Thymus (tissue), 14 donors: ENCODE measurements at places on chromosomes 6 and 20. TPM values are rescaled to one million over a fixed set of nuclear protein-coding genes. Genes with fewer than 3 reads are reported as not detected.

GRCh38 chr6:4797587-4797986 is 21.4 kb downstream of the CDYL start:
- no peak overlapping the region for H3K27ac ChIP-seq
- H3K36me3 ChIP-seq = no peaks in the 10 kb centered on the region
- no peaks in the 10 kb centered on the region for H3K27me3 ChIP-seq
- peaks cover 7% of the 10 kb centered on the region for H3K4me1 ChIP-seq
- no peak for DNase-seq

DNA sequence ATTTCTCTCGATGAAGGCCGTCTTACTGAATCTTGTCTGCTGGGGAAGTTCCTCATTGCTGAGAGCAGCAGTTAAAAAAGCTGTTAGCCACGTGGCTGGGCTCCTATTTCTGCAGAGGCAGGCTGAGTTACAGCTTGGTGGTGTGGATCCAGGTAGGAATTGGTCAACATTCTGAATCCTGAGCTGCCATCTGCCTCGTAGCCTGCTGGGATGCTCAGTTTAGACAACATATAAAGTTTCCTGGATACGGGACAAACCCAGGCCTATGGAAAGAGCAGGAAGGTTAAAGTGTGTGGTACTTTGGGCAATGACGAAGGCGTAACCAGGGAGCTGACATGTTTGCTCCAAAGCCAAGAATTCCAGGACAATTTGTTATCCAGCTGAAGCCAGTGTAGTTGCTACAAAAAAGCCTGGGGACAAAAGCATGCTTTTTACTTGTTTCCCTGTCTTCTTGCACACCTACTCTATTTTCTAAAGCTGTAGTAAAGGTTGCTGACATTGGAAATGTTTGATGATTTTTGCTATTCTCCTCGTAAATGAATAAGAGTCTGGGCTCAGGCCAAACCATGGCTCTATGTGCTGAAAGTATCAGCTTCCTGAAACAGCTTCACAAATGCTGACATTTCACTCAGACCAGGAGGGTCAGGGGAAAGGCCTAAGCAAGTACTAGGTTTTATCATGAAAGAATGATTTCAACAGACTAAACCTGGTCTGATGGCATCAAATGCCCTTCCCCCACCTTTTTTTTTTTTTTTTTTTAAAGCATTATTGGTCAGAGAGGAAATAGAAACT is 12.4 kb upstream of the MYLK2 start:
- DNase-seq = no peak
- H3K36me3 ChIP-seq = peaks cover 58% of the 10 kb centered on the region
- no peak overlapping the region for H3K27ac ChIP-seq
- H3K4me3 ChIP-seq = no peak overlapping the region

DNA sequence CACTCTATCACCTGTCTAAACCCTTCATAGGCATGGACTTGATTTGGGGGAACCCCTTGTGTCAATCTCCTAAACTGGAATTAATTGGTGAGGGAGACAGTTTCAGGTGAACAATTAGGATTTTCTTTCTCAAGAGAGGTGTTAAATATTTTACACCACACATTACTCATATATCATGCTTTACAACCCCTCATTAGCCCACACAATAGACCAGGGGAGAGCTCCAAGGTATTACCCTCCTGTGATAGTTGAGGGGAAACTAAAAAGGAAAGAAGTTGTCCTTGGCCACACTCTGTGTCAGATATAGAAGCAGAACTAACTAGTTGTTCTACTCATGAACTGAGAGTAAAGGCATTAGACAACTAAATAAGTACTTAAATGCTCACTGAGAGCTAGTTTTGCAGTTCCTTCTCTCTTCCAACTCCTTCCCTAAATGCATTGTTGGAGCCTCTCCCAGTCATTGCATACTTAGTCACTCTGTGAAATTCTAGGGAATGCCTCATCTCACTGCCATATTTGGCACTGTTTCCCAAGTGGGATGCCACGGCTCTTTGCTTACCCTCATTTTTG is 183.7 kb upstream of the CEP162 start:
- no peaks in the 10 kb centered on the region for H3K4me1 ChIP-seq
- no peak overlapping the region for H3K4me3 ChIP-seq
- H3K27me3 ChIP-seq = no peaks in the 10 kb centered on the region
- no peaks in the 10 kb centered on the region for H3K36me3 ChIP-seq
- DNase-seq = no peak

Gene DTNBP1
- 29.7 TPM for polyA plus RNA-seq

Gene TBCC
- polyA plus RNA-seq = 64.5 TPM

Gene ALDH5A1
- polyA plus RNA-seq = 13.4 TPM

DNA sequence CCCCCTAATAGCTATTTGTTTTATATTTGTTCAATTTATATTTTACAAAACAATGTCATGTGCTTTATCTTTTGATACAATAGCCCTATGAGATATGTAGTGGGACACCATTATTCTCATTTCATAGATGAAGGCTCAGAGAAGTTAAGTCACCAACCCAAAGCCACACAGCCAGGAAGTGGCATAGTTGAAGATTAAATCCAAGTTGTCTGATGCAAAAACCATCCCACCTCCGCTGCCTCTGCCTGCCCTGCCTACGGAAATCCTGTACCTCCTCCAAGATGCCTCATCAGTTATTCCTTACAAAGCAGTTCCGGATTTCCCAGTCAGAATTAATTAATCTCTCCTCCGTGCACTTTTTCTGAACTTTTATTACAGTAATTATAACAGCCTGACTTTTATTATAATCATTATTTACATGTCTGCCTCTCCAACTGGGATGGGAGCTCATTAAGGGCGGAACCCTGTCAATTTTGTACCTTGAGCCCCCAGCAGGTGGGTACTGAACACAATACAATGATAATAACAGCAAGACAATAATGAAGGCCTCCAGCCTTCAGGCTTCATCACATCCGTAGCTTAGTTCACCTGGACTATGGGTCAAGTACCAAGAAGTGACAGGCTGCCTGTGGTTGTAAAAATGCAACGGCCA is 54.7 kb downstream of the LRFN2 start:
- no peaks in the 10 kb centered on the region for H3K4me1 ChIP-seq
- H3K36me3 ChIP-seq = no peaks in the 10 kb centered on the region
- H3K27ac ChIP-seq = no peak overlapping the region
- H3K27me3 ChIP-seq = no peaks in the 10 kb centered on the region

Gene SLC24A3
- 2.1 TPM for polyA plus RNA-seq

DNA sequence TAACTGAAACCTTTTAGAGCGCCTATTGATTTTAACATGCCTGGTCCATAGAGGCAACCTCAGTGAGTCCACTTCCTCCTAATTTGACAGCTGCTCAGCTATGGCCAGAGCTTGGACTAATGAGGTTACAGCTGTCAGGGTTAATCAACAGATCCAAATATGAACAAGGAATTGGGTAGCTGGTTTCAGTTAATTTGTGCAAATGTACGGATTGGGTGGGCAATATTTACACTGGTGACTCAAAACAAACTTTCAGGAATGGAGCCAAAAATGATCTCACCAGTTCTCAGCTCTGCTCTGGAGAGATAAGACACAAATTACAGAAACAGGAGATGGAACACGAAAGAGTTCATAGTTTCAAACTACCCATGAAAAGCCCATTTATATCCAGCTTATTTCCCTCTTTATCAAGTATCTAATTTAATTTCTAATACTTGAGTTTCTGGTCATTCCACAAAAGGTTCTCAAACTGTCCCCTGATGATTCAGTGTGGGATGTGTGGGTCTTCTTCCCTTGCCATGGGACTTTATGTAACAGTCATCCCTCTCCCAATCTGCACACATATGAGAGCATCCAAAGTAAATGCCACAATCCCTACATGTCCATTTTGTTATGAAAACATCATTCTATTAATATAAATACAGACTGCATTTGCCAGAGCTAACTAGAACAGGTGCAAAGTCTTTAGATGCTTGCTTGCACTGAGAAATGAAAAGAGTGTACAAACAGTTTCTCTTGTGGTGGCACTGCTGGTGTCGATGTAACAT is 149.9 kb downstream of the RPS12 start:
- DNase-seq = no peak
- H3K36me3 ChIP-seq = no peaks in the 10 kb centered on the region
- no peaks in the 10 kb centered on the region for H3K4me1 ChIP-seq
- H3K4me3 ChIP-seq = no peak overlapping the region

Gene CD93
- polyA plus RNA-seq = 16.4 TPM

DNA sequence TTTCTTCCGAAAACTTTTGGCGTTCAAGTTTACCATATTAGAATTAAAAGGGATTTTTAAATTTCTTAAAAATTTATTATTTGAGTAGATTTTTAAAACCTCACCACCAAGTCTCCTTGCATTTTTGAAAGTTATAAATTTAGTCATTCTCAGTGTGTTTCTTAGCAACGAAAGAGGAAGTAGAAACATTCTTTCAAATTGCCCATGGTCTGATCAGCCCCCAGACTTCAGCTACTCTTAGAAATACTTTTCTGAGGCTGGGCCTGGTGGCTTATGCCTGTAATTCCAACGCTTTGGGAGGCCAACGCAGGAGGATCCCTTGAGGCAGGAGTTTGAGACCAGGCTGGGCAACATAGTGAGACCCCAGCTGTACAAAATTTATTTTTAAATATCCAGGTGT is 15.1 kb upstream of the RTF2 start:
- no peaks in the 10 kb centered on the region for H3K4me1 ChIP-seq
- DNase-seq = no peak
- no peak overlapping the region for H3K4me3 ChIP-seq
- H3K27ac ChIP-seq = no peak overlapping the region
- H3K27me3 ChIP-seq = no peaks in the 10 kb centered on the region
- H3K36me3 ChIP-seq = no peaks in the 10 kb centered on the region

Gene PACSIN1
- 1.2 TPM for polyA plus RNA-seq

DNA sequence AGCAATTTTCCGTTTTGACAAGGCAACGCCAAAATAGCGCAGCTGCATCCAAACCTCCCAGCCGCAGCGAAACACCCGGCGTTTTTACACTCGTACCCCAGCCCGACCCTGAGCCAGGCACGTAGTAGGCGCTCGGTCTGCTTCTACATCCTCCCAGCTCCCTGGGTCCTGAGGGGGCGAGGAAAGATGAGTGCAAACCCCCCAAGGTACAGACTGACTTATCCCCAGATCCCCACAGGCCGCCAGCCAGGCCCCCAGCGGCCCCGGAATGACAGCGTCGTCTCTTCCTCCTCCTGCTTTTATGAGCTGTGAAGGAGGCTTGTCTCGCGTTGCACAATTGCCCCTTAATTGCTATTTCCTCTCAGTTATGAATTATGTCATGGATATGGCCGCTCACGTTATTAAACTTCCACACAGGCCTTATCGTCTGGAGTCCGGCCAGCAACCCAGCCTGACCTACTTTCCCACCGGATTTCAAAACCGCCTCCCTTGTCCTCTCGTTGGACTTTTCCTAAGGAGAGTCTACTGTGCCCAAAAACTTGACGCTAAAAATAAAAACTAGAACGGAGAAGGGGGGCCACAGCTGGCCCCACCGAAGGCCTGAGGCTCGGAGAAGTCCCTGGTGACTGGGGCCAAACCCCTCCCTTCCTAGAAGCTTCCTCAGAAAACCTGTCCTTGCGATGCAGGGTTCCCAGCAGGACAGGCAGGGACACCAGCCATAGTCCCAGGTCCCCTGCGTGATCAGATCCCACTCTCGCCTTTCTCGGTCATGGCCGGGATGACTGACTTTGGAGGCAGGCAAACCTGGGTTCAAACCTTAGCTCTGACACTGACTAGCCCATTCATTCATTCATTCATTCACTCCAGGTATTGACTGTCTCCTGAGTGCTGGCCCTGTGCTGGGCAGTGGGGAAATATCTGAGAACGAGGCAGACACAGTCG is 130.9 kb upstream of the PTPN1 start:
- H3K4me1 ChIP-seq = peaks cover 8% of the 10 kb centered on the region
- H3K36me3 ChIP-seq = no peaks in the 10 kb centered on the region
- no peak overlapping the region for H3K4me3 ChIP-seq
- H3K27ac ChIP-seq = peak overlapping the region; percentile 17
- DNase-seq = no peak
- H3K27me3 ChIP-seq = no peaks in the 10 kb centered on the region

Gene SAPCD1
- polyA plus RNA-seq = 9.7 TPM

DNA sequence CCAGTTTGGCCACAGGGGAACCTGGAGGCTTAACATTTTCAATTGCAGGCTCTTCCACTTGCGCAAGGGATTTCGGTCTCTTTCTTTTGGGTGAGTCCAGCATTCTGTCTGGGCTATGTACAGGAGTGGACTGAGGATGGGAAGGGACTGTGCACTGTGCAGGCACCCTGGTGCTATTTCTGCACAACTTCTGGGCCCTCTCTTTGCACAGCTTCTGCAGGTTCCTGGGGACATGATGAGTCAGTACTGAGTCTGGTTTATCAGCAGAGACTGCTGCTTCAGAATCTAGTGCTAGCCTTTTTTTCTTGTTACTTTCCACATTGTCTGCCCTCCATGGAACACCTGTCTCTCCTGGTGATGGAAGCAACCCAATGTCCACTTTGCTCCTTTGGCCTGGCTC is 78.5 kb upstream of the ASF1A start:
- peaks cover 4% of the 10 kb centered on the region for H3K4me1 ChIP-seq
- H3K4me3 ChIP-seq = no peak overlapping the region
- H3K27me3 ChIP-seq = no peaks in the 10 kb centered on the region
- H3K27ac ChIP-seq = no peak overlapping the region

DNA sequence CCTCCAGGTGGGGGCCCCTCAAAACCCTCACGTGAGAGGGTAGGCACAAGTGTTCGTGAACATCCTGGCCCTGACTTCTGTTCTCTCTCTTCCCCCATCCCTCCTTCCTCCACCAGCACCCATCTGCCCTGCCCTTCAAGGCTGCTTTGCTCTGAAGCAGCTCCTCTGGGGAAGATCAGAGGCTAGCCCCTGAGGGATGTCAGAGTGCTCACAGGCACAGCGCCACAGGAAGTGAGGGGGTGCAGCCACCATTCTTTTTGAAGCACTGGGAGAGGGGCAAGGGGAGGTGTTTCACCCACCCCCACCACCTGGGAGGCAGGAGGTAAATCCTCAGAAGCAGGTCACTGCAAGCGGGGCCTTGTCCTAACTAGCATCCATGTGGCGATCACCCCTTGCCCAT is 11.4 kb downstream of the MOCS1 start:
- no peaks in the 10 kb centered on the region for H3K36me3 ChIP-seq
- peaks cover 26% of the 10 kb centered on the region for H3K4me1 ChIP-seq
- H3K27me3 ChIP-seq = no peaks in the 10 kb centered on the region
- peak; percentile 72 for DNase-seq
- no peak overlapping the region for H3K4me3 ChIP-seq
- peak overlapping the region; percentile 82 for H3K27ac ChIP-seq

GRCh38 chr20:24469116-24469893 is at the start of gene SYNDIG1:
Gene SYNDIG1 (plus strand): TSS chr20:24469629. CDS start chr20:24543098, 73,469 bp downstream.
- H3K27ac ChIP-seq = no peak within 1 kb of the TSS
- H3K36me3 ChIP-seq = no peaks in the 10 kb centered on the region
- H3K27me3 ChIP-seq = peaks cover 79% of the 10 kb centered on the region
- H3K4me1 ChIP-seq = peaks cover 16% of the 10 kb centered on the region

Gene FAM209B
- polyA plus RNA-seq = 3.3 TPM

Gene PRSS35
- polyA plus RNA-seq = 0.68 TPM

DNA sequence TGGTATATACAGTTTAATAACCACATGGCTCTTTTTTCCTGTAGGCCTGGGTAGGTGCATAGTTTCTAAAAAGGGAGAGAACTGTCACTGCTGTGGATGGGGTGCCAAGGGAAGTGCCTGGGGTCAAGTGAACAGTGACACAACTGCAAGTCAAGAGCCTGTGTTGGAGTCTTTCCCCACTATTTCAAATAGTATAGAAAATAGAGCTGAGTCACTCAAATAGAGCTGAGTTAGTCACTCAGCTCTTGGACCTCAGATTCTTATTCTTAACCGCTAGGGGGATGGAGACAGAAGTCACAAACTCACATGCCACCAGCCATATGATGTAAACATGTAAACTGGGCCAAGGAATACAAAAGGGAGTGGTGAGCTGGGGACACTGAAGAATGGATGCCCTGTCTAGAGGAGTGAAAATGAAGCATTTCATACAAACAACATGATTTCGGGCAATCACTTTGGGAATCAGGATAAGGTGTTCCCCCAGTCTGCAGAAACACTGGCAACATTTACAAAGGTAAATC is 2.1 kb downstream of the NQO2 start:
- peaks cover 17% of the 10 kb centered on the region for H3K4me1 ChIP-seq
- H3K36me3 ChIP-seq = peaks cover 7% of the 10 kb centered on the region
- H3K27me3 ChIP-seq = no peaks in the 10 kb centered on the region
- no peak overlapping the region for H3K27ac ChIP-seq
- no peak overlapping the region for H3K4me3 ChIP-seq
